Activated T-cell treated with anti-CD3 and anti-CD28 coated beads, Interleukin-2, amount 50 U/mL, for 72 hours (primary cell): ENCODE measurements at places on chromosomes 6 and 20. TPM values are rescaled to one million over a fixed set of nuclear protein-coding genes. Genes with fewer than 3 reads are reported as not detected.

GRCh38 chr6:24009319-24009718 is 116.7 kb upstream of the NRSN1 start:
- no peaks in the 10 kb centered on the region for H3K27me3 ChIP-seq
- H3K27ac ChIP-seq, result no peak overlapping the region
- H3K36me3 ChIP-seq, result no peaks in the 10 kb centered on the region
- no peaks in the 10 kb centered on the region for H3K4me1 ChIP-seq

DNA sequence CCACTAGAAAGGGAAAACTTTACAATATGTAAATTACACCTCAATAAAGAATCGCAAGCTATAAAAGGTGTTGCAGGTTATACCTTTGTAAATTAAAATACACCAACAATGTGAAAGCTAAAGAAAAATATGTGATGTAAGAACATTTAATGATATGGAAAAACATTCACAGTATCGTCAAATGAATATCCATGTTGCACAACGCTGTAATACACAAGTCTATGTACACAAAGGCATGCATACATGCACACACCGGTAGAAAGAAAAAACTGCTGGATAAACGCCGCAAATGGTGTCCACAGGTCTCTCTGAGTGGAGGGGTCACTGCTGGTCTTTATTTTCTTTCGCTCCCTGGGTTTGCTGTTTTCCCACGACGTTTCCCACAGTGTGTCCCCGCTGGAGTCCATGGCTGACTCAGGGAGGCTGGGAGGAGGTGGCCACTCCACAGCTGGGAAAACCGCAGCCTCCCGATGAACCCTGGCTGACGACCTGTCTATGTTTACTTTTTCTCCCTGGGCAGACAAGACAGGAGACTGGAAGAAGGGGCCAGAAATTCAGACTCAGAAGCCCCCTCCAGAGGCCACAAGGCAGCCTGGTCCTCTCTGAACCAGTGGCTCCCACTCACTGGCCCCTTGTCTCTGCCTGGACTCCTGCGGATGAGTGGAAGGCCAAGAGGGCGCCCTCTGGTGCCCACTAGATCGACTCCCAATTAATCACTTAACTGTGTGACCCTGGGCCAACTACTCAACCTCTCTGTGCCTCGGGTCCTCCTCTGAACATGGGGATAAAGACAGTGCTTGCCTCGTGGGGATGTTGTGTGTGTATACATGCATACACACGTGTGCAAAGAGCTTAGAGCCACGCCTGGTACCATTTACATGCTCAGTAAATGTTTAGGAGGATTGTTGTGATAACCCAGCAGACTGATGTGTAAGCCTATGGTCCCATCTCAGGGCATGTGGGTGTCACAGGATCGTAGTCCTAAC is 12.8 kb upstream of the BPI start:
- H3K36me3 ChIP-seq, result no peaks in the 10 kb centered on the region
- H3K27me3 ChIP-seq, result peaks cover 28% of the 10 kb centered on the region
- DNase-seq, result no peak
- no peak overlapping the region for H3K27ac ChIP-seq

The CST9 gene
- not detected for total RNA-seq

GRCh38 chr6:3635482-3635881 is 116.0 kb downstream of the PXDC1 start:
- no peaks in the 10 kb centered on the region for H3K36me3 ChIP-seq
- H3K27me3 ChIP-seq, result peaks cover 10% of the 10 kb centered on the region
- H3K4me1 ChIP-seq, result no peaks in the 10 kb centered on the region
- H3K4me3 ChIP-seq, result no peak overlapping the region
- no peak overlapping the region for H3K27ac ChIP-seq
- no peak for DNase-seq

- no peaks in the 10 kb centered on the region for H3K36me3 ChIP-seq
- DNase-seq, result no peak
- H3K4me1 ChIP-seq, result no peaks in the 10 kb centered on the region
- H3K4me3 ChIP-seq, result peak overlapping the region; percentile 41
- H3K27ac ChIP-seq, result no peak overlapping the region
Measured at GRCh38 chr6:83431545-83432155, 799 bp upstream of the ME1 start.

DNA sequence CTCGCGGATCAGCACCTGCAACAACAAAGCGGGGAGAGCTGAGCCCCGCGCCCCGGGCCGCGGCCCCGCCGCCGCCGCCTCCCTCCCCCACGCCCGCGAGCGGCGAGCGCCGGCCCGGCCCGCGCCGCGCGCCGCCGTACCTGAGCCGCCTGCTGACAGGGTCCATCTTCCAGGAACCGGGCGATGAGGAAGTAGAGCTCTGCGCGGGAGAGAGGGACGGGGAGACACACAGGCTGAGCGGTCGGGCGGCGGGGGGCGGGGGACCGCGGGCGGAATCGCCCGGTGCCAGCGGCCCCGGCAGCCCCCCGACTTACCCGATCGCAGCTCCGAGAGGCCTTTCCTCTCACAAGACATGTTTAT is 359 bp downstream of the PHIP start:
- peaks cover 10% of the 10 kb centered on the region for H3K36me3 ChIP-seq
- peaks cover 13% of the 10 kb centered on the region for H3K27me3 ChIP-seq
- DNase-seq, result peak; percentile 55
- peaks cover 43% of the 10 kb centered on the region for H3K4me1 ChIP-seq
- H3K4me3 ChIP-seq, result peak overlapping the region; percentile 95

DNA sequence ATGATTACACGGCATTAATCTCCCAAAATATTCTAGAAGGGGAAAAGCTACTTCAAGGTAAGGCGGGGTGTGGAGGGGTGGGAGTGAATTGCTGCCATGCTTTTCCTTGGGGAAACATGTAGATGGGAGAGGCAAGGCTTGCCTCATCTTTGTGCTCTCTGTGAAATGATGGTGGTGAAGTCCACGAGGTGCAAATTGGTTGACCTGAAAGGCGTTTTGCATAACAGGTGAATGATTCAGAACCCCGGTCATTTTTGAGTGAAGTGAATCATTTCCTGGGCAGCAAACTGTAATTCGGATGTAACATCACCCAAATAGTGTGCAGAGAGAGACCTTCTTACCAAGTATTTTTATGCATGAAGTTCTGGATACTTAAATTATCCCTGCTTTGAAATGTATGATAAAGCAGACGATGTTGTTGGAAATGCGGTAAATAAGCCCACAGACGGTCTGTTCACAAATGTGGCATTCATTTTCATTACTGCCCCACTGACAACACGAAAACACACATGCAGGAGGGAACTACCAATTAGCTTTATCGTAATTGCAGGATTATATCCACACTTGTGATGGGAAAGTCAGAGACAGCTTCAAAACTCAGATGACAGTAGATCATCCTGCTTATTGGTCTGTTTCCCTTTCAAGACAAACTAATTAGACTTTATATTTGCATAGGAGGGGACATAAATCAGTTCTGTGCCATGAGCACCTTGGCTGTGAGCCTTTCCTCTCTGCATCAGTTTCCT is 3.0 kb downstream of the CDH4 start:
- peaks cover 39% of the 10 kb centered on the region for H3K27me3 ChIP-seq
- H3K27ac ChIP-seq, result no peak overlapping the region
- no peak for DNase-seq

The CLDN20 gene
- not detected for total RNA-seq

The F13A1 gene
- total RNA-seq, result not detected

DNA sequence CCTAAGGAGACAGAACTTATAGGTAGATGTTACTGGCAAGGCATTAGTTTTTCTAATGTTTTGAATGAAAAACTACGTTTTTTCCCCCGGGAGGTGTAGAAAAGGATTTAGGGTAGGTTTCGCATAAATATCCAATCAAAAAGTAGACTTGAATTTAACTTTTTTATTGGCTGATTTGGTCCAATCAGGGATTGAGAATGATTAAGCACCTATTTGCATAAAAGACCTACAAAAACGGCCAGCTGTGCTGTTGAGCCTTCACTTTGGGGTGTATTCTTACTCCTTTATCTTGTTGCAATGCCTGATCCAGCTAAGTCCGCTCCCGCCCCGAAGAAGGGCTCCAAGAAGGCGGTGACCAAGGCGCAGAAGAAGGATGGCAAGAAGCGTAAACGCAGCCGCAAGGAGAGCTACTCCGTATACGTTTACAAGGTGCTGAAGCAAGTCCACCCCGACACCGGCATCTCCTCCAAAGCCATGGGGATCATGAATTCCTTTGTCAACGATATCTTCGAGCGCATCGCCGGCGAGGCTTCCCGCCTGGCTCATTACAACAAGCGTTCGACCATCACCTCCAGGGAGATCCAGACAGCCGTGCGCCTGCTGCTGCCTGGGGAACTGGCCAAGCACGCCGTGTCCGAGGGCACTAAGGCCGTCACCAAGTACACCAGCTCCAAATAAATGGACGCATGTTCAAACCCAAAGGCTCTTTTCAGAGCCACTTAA is 113.5 kb upstream of the BTN3A2 start:
- H3K4me1 ChIP-seq, result peaks cover 64% of the 10 kb centered on the region
- H3K4me3 ChIP-seq, result peak overlapping the region; percentile 81
- DNase-seq, result peak; percentile 81
- H3K27me3 ChIP-seq, result no peaks in the 10 kb centered on the region

GRCh38 chr6:133542056-133542821 is 301.1 kb downstream of the EYA4 start:
- peaks cover 11% of the 10 kb centered on the region for H3K27me3 ChIP-seq
- no peak overlapping the region for H3K4me3 ChIP-seq
- no peaks in the 10 kb centered on the region for H3K36me3 ChIP-seq
- no peaks in the 10 kb centered on the region for H3K4me1 ChIP-seq

DNA sequence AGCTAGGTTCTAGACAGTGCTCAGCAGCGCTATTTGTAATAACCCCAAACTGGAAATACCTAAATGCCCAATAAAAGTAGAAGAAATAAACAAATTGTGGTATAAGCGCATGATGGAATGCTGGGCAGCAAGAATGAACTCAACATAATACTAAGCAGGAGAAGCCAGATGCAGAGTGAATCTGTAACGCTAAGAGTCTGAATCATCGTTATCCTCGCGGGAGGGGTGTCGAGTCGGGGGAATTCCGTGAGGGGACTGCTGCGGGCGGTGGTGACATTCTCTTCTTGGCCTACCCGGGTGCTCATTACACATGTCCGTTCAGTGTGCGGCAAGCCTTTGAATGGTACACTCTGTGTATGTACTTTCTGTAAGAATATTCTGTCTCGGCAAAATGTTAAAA is 83.7 kb downstream of the SULF2 start:
- H3K4me1 ChIP-seq, result no peaks in the 10 kb centered on the region
- DNase-seq, result no peak
- no peaks in the 10 kb centered on the region for H3K36me3 ChIP-seq
- H3K27ac ChIP-seq, result no peak overlapping the region
- no peak overlapping the region for H3K4me3 ChIP-seq
- no peaks in the 10 kb centered on the region for H3K27me3 ChIP-seq

The RAET1E gene
- total RNA-seq, result not detected

GRCh38 chr20:17794400-17794799 is 94.6 kb downstream of the BANF2 start:
- no peaks in the 10 kb centered on the region for H3K36me3 ChIP-seq
- no peak overlapping the region for H3K27ac ChIP-seq
- H3K4me3 ChIP-seq, result no peak overlapping the region
- H3K27me3 ChIP-seq, result peaks cover 34% of the 10 kb centered on the region

- no peaks in the 10 kb centered on the region for H3K36me3 ChIP-seq
- H3K27me3 ChIP-seq, result no peaks in the 10 kb centered on the region
- no peak overlapping the region for H3K4me3 ChIP-seq
- DNase-seq, result no peak
- no peaks in the 10 kb centered on the region for H3K4me1 ChIP-seq
Measured at GRCh38 chr20:824490-824889, 9.0 kb upstream of the FAM110A start.

The SLC17A1 gene
- total RNA-seq, result not detected

GRCh38 chr6:117947234-117947633 is 40.2 kb downstream of the SLC35F1 start:
- no peaks in the 10 kb centered on the region for H3K4me1 ChIP-seq
- H3K4me3 ChIP-seq, result no peak overlapping the region
- DNase-seq, result no peak
- H3K27me3 ChIP-seq, result no peaks in the 10 kb centered on the region

The MACROD2 gene
- total RNA-seq, result not detected

- H3K36me3 ChIP-seq, result no peaks in the 10 kb centered on the region
- no peak overlapping the region for H3K4me3 ChIP-seq
- H3K4me1 ChIP-seq, result no peaks in the 10 kb centered on the region
Measured at GRCh38 chr6:125477156-125477555, 175.4 kb upstream of the HDDC2 start.

- peaks cover 17% of the 10 kb centered on the region for H3K4me1 ChIP-seq
- peaks cover 2% of the 10 kb centered on the region for H3K36me3 ChIP-seq
- no peak overlapping the region for H3K27ac ChIP-seq
- no peaks in the 10 kb centered on the region for H3K27me3 ChIP-seq
Measured at GRCh38 chr6:11160199-11160598, 48.7 kb upstream of the ERVFRD-1 start.

DNA sequence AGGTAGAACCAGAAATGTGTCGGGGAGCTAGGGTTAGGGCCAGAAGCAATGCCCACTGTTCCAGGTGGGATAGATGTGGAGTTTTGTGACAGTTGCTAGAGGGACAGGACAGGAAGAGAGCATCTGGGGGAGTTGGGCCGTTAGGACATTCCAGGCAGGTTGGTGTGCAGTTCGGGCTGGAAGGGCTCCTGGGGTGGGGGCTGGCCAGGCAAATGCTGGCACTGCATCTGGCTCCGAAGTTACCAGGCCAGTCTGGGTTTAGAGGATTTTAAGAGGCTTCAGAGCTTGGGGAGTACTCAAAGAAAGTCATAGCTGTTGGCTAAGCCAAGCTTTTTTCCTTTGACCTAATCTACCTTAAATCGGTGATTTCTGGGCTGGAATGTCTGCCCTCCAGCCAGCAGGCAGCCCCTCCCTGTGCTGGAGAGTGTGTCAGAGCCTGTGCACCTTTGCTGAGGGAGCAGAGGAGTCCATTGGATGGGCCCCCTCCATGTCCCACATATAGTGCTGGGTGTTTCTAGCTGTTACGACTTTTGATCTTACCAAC is 20.8 kb downstream of the PLCG1 start:
- H3K4me1 ChIP-seq, result peaks cover 91% of the 10 kb centered on the region
- H3K27ac ChIP-seq, result peak overlapping the region; percentile 97
- no peaks in the 10 kb centered on the region for H3K27me3 ChIP-seq
- no peak for DNase-seq
- peak overlapping the region; percentile 84 for H3K4me3 ChIP-seq
- peaks cover 19% of the 10 kb centered on the region for H3K36me3 ChIP-seq

The MEP1A gene
- not detected for total RNA-seq

The DCDC2 gene
- total RNA-seq, result not detected

DNA sequence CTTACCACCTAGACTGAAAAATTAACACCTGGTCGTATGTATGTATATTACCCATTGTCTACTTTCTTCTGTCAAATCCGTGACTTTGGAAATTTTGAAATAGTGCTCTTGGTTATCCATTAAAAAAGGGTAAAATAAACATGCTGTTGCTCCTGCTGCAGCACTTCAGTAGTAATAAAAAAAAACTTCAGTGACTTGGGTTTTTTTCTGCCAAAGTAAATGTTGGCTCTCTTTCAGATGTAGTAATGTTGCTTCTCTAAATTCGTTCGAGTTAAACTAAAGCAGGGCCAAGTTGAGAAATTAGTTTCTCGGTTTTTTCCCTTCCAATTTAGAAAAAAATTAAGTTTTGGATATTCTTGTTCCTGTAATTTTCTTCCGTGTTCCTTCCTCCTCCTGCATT is 34.2 kb downstream of the JARID2 start:
- H3K27me3 ChIP-seq, result no peaks in the 10 kb centered on the region
- peak overlapping the region; percentile 19 for H3K27ac ChIP-seq
- peaks cover 91% of the 10 kb centered on the region for H3K4me1 ChIP-seq
- peaks cover 3% of the 10 kb centered on the region for H3K36me3 ChIP-seq
